Stimulated activated CD8-positive, alpha-beta memory T cell treated with anti-CD3 and anti-CD28 coated beads, Interleukin-15, amount 100 ng/mL, for 1 hour (primary cell): ENCODE measurements at places on chromosomes 5 and 9.
A peak's percentile ranks its signal among the peaks of the same experiment; 100 is the strongest.

- DNase-seq = no peak
These were observed 1483.7 kb upstream of the ACO1 start for GRCh38 chr9:30900706-30901105.

GRCh38 chr5:142737179-142737578 lies 33.0 kb upstream of the ARHGAP26 start:
- DNase-seq = no peak

GRCh38 chr9:93953496-93954433 lies 1.4 kb downstream of the BARX1 start:
- no peak for DNase-seq

DNA sequence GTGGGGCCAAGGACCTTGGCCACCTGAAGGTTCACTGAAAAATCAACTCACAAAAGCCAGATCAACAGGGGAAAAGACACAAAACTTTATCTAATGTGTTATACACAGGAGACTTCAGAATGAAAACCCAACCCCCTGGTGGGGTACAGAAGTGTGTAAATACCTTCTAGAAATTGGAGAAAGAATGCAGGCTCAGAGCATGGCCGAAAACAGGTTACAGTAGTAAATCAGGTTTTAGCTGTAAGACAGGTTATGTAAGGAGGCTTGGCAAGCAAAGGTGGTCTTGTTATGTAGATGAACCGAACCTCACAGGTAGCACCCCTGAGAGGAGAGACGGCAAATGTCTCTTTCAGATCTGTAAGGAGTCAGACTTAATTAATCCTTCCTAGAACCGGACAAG lies 10.0 kb downstream of the CEMIP2 start:
- no peak for DNase-seq

DNA sequence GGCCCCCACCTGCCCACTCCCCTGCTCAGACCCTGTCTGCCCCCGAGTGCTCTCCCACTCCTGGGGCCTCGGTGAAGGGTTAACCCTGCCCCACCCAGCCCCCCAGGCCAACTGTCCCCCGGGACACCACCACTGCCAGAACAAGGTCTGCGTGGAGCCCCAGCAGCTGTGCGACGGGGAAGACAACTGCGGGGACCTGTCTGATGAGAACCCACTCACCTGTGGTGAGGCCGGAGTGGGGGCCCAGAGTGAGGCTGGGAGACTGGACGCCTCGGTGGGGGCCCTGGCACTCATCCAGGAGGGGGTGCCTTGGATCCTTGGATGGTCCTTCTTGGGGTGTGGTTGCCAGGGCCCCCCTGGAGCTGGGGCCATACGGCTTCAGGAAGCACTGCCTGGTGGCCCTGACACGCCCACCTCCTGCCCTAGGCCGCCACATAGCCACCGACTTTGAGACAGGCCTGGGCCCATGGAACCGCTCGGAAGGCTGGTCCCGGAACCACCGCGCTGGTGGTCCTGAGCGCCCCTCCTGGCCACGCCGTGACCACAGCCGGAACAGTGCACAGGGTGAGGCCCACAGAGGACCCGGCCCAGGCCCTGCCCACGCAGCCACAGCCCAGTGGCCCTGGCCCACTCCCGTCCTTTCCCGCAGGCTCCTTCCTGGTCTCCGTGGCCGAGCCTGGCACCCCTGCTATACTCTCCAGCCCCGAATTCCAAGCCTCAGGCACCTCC lies 2.1 kb downstream of the MAMDC4 start:
- DNase-seq = no peak

- DNase-seq = no peak
These were observed 31.2 kb downstream of the GPR21 start for GRCh38 chr9:123064716-123065115.

DNA sequence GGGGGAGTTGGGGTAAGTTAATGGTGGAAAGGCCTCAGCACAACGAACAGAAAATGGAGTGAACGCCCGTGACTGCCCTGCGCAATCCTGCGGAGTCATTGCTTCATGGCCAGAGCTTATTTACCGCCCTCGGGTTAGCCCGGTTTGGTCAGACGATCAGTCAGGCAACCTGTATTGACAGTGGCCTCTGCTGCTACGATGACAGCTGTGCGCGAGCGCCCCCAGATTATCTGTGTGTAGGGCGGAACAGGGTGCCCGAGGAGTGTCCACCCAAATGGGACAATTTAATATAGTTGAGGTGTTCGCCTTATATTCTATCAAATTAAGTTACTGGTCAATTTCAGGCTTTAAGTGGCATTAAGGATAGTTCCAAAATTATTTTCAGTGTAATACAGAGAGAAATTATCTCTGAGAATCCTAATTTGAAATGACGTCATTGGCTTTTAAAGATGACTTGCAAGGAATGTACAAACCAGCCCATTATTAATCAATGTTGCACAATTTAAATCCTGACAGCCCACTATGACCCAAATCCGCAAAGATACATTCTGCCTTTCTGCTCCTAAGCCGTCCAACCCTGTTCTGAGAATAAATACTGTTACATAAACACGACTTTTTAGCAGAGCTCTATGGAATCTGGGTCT lies 879 bp upstream of the UBQLN1 start:
- peak; percentile 14 for DNase-seq

DNA sequence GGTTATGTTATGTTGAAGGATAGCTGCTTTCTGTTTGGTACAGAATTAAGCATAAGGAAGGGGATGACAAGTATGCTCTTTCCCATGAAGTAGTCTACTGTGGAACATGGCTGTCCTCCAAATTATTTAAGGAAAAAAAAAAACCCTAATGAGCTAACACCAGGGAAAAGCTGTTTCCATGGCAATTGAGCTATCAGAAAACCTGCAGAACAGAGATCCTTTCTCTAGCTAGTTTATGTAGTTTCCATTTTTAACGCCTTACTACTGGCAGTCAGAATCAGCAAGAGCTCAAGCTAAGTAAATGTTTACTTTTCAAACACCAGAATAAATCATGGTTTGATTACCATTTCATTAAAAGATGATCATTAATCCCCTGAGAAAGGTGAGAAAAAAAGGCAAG lies 287.4 kb upstream of the TARS1 start:
- no peak for DNase-seq

DNA sequence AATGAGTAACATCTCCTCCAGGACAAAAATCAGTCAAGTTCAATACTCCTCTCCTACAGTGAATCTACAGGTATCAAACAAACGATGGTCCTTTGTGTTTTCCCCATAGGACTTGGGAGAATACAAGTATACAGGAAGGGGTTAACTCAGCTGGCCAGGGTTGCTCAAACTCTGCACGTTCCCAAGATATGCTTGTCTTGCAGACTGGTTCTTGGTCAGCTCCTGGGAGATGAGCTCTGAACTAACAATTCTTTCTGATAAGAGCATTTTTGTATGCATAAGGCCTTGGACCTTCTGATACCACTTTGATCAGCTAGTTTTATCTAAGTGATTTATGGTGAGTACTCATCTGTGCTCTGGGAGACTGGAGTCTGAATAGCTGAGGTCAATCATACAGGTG lies 42.1 kb downstream of the LOX start:
- DNase-seq = no peak

GRCh38 chr5:135073761-135074345 lies 39.8 kb upstream of the PITX1 start:
- DNase-seq = no peak

GRCh38 chr5:64149268-64149667 lies 16.4 kb upstream of the RNF180 start:
- DNase-seq = no peak

- DNase-seq = no peak
These were observed 17.3 kb upstream of the ZNF622 start for GRCh38 chr5:16482891-16483290.

GRCh38 chr9:79301085-79301484 lies 270.7 kb upstream of the TLE4 start:
- DNase-seq = no peak

DNA sequence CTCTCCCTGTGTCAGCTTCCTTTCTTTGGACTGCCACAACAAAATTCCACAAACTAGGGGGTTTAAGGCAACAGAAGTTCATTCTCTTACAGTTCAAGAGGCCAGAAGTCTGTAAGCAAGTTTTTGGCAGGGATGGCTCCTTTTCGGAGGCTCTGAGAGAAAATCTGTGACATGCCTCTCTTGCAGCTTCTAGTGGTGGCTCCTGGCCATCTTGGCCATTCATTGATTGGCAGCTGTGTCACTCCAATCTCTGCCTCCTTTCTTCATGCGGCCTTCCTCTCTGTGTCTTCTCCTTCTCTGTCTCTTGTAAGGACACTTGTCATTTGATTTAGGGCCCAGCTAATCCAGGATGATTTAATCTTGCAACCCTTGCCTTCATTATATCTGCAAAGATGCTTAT lies 2.0 kb upstream of the NEUROG1 start:
- no peak for DNase-seq

- DNase-seq = no peak
These were observed 60.3 kb upstream of the EPB41L4B start for GRCh38 chr9:109381011-109381729.

DNA sequence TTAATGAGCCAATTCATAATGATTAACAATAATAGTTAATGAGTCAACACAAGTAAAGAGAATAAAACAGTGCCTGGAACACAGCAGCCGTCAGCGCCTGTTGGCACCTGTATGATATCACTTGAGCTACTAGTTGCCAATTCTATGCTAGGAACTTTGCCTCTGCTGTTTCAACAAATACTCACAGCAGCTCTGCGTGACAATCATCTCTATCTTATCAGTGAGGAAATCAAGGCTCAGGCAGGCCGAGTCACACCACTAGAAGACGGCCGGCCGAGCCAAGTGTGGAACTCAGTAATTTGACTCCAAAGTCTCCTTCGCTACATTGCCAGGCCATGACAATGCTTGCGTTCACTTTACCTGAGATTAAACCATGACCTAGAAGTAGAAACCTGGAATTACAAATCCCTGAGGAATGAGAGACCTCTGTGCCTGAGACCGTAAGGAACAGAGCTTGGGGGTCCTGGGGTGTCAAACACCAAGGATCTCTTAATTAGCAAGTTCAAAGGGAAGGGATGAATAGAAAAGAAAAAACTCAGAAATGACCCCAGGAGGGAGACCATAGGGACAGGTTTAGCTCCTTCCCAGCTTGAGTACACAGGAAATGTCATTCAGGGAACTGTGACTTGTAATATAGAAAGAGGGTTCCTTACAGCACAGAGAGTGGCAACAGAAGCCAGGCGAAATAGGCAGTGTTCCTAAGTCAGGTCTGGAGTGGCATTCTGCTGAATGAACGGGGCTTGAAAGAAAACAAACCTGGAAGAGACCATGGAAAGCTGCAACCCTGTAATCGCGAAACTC lies 109.1 kb downstream of the SUSD1 start:
- no peak for DNase-seq

DNA sequence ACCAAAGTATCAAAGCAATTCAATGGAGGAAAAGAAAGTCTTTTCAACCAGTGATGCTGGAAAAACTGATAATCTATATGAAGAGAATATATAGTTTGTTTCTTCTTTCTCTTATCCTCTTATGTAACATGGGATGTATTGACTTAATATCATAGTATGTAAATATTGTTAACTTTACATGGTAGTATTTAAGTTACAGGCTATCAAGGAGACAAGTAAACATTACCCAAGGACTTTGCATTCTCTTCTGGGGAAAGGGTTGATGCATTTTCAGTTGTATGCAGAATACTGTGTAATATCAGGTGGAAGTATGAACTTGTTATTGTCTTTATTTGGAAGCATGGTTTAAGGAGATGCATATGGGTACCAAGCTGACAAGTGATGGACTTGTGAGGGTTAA lies 9.1 kb upstream of the ARHGEF37 start:
- no peak for DNase-seq

- no peak for DNase-seq
These were observed 5.4 kb downstream of the DMRT1 start for GRCh38 chr9:846852-847251.

GRCh38 chr9:27529316-27530278 lies at the start of gene MOB3B:
Gene MOB3B, minus strand, starts transcription at chr9:27529814. Its CDS starts 74,264 bp downstream, at chr9:27455550.
- peak; percentile 49 for DNase-seq

DNA sequence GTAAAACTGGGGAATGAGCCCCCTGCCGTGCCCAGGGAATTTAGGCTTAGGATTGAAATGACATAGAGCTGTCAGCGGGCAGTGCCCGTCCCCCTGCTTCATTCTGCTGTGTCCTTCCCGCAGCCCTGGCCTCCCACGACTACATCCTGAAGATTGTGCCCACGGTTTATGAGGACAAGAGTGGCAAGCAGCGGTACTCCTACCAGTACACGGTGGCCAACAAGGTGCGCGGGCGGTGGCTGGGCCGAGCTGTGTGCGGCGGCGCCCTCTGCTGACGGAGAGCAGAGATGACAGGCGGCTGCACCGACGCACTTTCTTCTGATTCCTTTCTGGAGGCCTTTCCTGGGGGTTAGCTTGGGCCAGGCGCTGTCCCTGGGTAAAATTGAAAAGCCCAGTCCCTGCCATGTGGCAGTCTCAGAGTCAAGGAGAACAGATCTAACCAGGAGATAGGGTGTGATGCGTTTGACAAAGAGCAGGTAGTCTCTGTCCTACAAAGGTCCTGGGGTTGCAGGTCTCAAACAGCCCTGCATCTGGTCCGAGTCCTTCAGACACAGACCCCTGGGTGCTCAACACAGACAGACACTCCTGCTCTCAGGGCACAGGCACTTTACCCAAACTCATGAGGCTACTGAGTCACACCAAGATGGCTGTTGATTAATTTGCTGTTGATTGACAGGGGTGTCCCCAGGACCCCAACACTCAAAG lies 26.8 kb upstream of the RPL26L1 start:
- DNase-seq = peak; percentile 51

- DNase-seq = no peak
These were observed 77.1 kb upstream of the GOLM1 start for GRCh38 chr9:86176468-86176867.

DNA sequence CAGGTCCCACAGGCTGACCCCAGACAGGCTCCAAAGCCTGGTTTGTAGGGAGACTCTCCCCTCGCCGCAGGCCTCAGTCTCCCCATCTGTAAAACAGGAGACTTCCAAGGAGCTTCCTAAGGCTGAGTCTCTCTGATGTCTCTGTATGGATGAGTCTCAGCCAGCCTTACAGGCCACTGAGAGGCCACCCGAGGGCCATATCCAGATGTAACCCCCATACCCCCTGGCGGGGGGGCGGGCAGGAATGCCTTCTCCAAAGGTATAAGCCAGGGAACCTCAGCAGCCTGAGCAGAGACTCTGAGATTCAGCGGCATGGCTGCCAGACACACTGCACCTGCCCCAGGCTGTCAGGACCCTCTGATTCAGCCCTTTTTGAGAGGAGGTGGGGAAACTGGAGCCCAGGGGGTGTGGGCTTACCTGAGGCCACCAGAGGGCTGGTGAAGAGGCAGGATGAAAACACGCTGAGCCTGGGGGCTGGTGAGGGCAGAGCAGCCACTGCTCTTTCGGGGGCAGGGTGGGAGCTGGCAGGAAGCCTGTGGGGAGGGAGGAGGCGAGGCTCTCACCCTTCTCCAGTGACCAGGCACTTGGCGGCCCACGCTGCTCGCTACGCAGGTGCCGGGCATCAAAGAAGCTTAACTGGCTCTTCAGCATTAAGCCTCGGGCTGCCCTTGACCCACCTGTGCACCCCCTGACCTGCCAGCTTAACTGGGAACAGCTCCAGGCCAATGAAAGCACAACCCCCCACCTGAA lies 5.5 kb upstream of the SUSD3 start:
- no peak for DNase-seq
